ENCODE measurements at places on chromosomes 1 and 21.
A peak's percentile ranks its signal among the peaks of the same experiment; 100 is the strongest.

- no peak for DNase-seq
These were observed 8.9 kb upstream of the MUTYH start for GRCh38 chr1:45348966-45349677.

DNA sequence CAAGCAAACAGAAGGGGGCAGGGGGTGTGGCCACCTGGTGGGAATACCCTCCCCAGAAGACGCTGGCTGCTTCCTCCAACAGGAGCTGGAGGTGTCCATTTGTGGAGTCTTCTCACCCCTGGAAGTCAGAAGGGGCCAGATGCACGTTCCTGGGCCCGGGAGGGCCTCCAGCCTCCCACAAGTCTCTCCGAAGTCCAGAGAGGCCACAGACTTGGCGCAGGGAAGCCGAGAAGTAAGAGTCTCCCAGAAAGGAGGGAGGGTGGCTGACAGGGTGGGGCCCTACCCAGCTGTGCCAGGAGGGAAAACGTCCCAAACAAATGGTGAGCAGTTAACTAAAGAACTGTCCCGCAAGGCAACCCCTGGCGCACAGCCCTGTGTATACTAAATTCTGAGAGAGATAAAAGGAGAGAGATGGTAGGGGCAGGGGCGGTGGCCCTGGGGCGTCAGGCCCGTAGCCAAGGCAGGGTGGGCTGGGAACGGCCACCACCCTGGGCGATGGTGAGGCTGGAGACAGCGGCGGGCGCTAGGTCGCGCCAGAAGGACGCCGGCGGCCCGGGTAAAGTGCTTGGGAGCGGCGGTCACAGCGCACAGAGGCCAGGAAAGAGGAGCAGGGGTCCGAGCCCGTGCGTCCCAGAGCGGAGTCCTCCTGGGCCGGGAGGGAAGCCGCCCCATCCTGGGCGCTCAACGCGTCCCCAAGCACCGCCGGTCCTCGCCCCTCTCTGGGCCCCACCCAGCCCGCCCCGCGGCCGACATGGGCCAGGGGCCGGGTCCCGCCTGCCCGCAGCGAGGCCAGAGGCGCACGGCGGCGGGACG lies 1.2 kb downstream of the CHD5 start:
- no peak for DNase-seq

DNA sequence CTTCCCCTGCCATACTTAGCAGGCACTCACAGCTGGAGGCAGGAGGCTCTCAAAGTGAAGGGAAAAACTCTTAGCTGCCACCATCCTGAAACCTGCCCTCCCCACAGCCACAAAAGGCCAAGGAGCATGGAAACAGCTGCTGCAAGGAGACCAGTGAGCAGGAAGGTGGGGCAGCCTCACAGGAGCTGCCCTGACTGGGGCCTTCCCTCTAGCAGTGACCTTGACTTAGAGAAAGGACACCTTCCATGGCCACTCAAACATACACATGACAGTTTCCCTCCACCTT lies 126.3 kb downstream of the HIVEP3 start:
- DNase-seq, result peak; percentile 43

DNA sequence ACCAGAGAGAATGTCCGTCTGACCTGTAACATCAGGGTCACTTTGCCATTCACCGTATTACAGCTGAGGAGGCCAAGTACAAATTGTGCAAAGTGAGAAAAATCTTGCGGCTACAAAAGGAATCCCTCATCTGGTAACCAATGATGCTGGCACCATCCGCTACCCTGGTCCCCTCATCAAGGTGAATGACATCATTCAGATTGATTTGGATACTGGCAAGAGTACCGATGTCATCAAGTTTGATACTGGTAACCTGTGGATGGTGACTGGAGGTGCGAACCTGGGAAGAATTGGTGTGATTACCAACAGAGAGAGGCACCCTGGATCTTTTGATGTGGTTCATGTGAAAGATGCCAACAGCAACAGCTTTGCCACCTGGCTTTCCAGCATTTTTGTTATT lies 18.3 kb upstream of the MUL1 start:
- no peak for DNase-seq

DNA sequence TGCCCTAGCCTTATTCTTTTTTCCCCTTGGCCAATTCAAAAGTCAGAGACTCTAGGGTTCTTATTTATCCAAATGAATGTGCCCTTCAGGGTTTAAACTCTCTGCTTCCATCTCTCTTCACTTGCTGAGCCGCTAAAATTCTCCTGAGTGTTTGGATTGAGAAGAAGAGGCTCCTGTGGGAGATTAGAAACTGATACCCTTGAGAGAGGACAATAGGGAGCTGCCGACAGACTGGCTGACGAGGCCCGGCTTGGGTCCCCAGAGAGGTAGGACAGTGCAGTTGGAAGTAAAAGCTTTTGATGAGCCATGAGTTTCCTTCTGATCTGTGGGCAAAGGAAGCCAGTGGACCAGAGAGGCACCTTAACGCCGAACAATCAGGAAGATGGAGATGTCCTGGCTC lies 41.3 kb upstream of the UBE2U start:
- DNase-seq, result no peak

Measured in DND-41 (cell line).